Tongue (tissue), 3 donors: ENCODE measurements at places on chromosomes 4 and X.

GRCh38 chr4:53000560-53000959 is 138.4 kb downstream of the RASL11B start:
- no peak for DNase-seq

- DNase-seq, result no peak
Observed at GRCh38 chr4:20687864-20688263, 12.4 kb upstream of the PACRGL start.

- DNase-seq, result no peak
Observed at GRCh38 chr4:16035843-16036242, 48.0 kb downstream of the PROM1 start.

GRCh38 chr4:5040856-5041620 is 10.2 kb upstream of the STK32B start:
- DNase-seq, result peak; percentile 93

- no peak for DNase-seq
Observed at GRCh38 chr4:154946113-154946512, 165.0 kb downstream of the RBM46 start.

DNA sequence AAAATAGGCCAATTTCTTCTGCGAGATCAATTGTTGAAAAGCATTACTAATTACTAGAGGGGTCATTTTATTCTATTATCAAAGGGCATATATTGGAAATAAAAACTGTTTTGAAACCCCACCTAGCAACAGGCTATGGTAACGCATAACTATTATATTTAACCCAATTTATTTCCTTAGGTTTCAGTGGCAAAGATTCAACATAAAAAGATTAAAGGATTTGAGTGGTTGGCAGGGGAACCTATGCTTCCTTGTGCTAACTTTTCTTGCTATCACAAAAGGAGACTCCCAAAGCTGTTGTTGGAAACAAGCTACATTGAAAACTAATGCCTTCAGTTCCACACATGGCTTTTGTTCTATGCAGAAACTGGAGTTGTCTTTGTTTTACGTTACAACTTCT is 166.9 kb upstream of the KLF3 start:
- peak; percentile 73 for DNase-seq

- DNase-seq, result no peak
Observed at GRCh38 chrX:23900220-23900797, 7.4 kb downstream of the APOO start.

DNA sequence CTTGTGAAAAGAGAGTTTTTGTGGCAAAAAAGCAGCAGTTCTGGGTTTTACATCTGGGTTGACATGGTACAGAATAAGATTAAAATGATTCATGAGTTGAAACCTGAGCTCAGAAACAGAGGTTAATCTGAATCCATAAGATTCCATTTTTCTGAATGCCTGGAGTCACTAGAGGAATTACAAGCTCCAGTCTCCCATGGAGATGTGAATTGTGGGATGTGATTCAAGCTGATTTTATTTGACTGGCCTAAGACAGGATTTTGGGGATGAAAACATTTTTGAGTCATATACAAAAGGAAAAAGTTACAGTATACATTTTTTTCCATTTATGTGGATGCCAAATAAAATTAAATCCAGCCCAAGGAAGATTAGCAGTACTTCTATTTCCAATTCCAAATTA is 161.1 kb downstream of the RBM46 start:
- peak; percentile 21 for DNase-seq

DNA sequence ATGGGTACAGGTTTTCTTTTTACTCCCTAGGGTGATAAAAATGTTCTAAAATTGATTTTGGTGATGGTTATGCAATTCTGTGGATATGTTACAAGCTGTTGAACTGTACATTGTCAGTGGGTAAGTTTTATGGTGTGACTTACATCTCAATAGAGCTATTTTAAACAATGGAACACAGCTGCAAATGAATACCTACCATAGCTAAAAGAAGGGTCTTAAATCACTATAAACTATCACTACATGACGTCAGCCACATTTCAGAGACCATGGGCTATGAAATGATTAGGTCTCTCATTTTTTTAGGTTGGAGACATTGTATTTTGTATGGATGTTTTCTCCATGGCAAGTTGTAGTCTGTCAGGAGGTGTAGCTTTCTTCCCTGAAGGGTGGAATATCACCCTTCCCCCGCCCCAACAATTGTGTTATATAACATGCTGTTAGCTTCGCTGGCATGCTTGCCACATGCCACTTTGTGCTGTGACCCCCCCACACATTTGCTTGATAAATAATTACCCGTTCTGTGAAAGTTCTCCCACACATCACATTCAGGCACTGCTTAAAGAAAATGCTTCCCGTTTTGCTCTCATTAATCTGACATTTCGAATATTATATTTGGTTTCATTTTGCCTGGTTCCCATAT is 159.7 kb downstream of the ARHGAP10 start:
- DNase-seq, result no peak

DNA sequence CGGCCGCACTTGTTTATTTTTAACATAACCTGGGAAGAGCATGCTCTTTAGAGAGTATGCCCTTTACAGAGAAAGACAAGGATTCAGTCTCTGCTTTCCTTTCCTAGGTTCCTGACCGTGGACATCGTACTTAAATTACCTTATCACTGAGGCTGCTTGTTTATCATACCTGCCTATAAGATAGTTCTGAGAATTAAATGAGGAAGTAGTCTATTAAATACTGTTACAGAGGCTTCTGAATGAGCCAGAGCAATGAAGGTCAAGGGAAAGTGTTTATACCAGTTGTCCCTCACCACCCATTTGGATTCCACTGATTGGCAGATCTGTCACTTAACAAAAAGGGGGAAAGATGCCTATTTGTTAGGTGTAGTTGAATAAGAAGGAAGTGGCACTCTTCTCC is 10.0 kb downstream of the TXLNG start:
- no peak for DNase-seq

DNA sequence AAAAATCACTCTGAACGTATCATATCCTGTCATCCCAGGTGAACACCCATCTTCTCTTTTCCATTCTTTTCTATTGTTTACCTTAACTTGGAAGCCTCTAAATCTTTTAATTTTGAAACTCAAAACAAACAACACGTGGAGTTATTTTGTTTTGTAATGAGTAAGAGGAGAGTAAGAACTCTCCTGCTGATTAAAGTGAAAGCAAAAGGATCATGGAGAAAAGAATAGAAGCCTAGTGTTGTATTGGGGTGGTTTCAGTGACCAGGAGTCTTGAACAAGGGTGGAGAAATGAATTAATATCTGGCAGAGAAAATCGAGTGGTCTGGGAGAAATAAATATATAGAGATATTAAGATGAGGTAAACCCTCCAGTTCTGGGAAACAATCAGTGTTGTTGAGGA is 237.4 kb upstream of the UGT8 start:
- no peak for DNase-seq

DNA sequence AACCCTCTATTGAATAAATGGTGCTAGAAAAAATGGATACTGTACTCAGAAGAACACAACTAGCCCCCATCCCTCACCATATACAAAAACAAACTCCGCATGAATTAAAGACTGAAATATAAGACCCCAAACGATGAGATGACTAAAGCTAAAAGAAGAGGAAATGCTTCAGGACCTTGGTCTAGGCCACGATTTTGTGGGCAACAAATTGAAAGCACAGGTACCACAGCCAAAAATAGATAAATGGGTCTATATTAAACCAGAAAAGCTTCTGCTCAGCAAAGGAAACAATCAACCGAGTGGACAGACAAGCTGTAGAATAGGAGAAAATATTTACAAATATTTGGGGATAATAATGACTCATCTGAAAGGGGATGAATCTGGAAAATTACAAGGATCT is 86.4 kb upstream of the DHRSX start:
- no peak for DNase-seq

- no peak for DNase-seq
Observed at GRCh38 chr4:85867271-85867670, 392.3 kb downstream of the ARHGAP24 start.

- no peak for DNase-seq
Observed at GRCh38 chr4:95367824-95368223, 180.9 kb downstream of the UNC5C start.

GRCh38 chr4:181432335-181432734 is 810.9 kb upstream of the TENM3 start:
- DNase-seq, result no peak

DNA sequence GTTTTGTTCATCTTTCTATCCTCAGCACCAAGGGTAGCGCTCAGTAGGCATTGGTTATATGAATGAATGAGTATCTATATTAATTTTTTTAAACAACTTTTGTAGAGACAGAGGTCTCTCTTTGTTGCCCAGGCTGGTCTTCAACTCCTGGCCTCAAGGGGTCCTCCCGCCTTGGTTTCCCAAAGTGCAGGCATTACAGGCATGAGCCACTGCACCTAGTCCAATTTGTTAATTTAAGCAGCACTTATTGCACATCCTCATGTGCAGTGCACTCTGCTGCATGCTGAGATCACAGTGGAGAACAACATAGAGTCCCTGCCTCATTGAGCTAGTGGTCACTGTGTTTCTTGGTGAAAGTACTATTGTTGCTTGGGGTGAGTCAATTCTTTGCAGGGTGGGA is 94.4 kb downstream of the NHSL2 start:
- no peak for DNase-seq

GRCh38 chrX:72052415-72053090 is 79.2 kb downstream of the RTL5 start:
- no peak for DNase-seq

- DNase-seq, result peak; percentile 37
Observed at GRCh38 chr4:47839259-47839658, 1.4 kb upstream of the CORIN start.

DNA sequence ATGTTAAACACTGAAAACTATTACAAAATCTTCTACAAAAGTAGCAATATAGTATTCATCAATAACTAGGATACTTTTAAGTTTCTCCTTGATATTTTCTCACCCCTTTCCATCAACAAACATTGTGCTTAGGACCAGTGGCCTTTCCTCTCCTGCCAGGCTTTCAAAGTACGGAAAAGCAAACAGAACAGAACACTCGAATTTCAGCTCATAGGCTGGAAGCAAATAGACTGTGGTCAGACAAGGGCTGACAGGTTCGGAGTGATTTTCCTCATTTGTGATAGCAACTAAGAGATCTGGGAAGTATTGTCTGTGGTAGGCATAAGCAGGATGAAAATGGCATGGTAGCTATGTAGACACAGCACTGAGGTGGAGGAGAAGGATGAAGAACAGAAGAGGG is 68.6 kb upstream of the SORBS2 start:
- no peak for DNase-seq

DNA sequence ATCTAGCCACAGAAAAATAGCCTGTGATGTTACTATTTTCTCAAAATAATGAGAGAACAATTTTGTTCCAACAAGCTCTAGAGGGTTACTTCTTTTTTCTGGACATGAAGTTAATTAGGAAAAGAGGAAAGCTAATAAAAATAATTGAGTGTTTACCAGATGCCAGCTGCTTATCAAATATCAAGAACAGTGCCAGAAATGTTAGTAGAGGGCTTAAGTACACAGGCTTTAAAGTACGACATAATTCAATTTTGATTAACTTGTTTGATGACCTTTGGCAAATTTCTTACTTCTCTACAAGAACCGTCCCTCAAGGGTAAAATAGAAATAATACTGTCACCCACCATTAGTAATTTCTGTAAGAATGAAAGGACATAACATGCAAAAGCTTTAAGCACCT is 977.0 kb downstream of the FSTL5 start:
- DNase-seq, result no peak

DNA sequence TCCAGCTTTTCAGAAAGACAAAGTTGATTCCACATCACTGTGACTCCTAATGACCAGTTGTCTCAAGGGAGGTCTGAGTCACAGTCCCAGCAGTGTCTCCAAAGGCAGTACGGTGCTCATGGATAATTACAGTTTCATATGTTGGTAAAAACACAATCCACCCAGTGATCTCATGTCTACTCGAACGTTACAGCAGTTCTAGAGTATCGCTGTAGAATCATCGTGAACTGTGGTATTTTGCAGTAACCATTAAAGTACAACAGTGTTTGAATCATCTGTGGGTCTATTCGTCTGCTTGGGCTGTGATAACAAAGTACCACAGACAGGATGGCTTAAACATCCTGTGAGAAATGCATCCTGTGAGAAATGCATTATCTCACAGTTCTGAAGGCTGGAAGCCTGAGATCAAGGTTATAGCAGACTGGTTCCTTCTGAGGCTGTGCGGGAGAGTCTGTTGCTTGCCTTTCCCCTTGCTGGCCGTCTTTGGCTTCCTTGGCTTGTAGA is 121.1 kb upstream of the SORBS2 start:
- no peak for DNase-seq

GRCh38 chrX:147322496-147322895 is 508.0 kb upstream of the CXorf51A start:
- DNase-seq, result no peak

- DNase-seq, result no peak
Observed at GRCh38 chrX:20285511-20285910, 18.8 kb upstream of the RPS6KA3 start.

- no peak for DNase-seq
Observed at GRCh38 chr4:13289391-13289790, 194.7 kb downstream of the RAB28 start.

GRCh38 chr4:187258651-187259401 is 535.2 kb upstream of the FAT1 start:
- no peak for DNase-seq

DNA sequence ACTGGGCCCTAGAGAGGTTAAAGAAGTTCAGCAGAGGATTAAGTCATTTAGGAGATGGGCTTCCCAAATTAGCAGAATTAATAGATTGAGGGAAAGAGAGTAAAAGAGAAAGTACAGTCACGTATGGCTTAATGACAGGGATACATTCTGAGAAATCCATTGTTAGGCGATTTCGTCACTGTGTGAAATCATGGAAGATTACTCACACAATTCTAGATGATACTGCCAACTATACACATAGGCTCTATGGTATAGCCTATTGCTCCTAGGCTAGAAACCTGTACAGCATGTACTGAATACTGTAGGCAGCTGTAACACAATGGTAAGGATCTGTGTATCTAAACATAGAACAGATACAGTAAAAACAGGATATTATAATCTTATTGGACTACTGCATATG is 180.6 kb downstream of the RNF150 start:
- DNase-seq, result no peak

DNA sequence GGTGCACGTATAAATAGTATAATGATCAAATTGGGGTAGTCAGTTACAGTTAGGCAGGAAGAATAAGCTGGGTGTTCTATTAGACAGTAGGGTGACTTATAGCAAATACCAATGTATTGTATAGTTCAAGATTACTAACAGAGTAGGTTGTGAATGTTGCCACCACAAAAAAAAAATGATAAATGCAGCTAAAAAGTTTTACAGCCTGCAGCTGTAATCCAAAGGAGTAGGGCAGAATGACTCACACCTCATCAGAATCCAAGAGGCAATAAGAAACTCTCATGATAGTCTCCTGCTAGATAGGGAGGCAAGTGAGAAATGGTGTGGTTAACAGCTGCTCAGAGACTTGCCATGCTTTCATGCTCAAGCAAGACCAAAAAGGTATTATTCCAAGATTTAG is 19.6 kb upstream of the TCEAL4 start:
- DNase-seq, result no peak
